ENCODE measurements at places on chromosomes 2 and 18.

DNA sequence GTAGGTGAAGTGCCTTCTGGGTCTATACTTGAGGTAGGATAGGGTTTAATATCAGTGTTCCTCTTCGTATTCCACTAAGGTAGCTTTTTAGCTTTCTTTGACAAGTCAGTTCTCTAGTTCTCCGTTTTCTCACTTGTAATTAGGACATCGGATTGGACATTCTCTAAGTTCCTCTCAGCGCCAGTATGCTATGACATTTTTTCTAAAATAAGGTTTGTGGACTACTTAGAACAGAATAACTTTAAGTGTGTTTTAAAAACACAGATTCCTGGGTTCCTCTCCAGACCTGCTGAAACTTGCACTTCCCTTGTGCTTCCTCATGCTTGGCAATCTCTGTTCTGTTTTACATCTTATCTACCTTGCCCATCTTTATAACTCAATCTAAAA is 69.3 kb upstream of the YWHAQ start:
- DNase-seq: no peak

DNA sequence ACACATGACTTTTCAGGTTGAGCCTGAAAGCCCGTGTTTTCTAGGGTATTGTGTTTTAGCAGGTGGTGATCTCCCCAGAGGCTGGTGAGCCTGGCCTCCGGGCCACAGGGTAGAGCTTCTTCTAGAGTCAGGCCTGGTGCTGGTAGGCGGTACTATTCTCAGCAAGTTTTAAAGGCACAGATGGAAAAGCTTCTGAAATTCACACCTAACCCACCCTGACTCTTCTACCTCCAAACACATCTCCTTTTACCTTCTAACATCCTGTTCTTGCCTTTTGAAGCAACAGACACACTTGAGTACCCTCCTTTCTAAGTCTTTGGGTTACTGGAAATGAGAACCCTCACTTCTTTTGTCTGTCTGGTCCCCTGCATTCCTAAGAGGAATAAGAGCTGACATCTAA is 191.1 kb downstream of the SETBP1 start:
- DNase-seq: no peak

- no peak for DNase-seq
Measured at GRCh38 chr2:19048593-19049266, 309.7 kb downstream of the OSR1 start.

GRCh38 chr18:46953195-46953594 is 35.8 kb downstream of the KATNAL2 start:
- no peak for DNase-seq

DNA sequence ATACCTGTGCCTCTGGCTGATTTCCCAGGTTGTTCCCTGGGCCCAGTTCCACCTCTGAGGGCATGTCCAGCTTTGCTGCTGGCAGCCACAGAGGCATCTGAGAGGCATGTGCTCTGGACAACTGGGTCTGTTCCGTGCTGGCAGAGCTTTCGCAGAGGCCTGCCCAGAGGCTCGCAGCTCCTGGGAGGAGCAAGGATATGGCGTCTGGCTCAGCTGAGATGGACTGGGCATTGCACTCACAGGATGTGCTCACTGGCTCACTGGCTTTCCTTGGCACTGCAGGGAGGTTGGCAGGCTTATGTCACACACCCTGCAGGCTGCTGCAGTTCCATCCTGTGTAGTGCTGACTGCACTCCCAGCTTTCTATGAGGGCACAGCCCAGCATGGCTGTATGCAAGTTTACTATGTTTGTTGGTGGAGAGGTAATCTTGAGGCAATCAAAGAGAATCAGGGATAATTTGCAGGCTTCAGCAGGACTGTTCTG is 172.3 kb downstream of the PRKCE start:
- DNase-seq: no peak

- peak; percentile 72 for DNase-seq
Measured at GRCh38 chr2:12501469-12502158, 215.1 kb upstream of the TRIB2 start.

- DNase-seq: peak; percentile 7
Measured at GRCh38 chr2:102520009-102520408, 47.0 kb downstream of the SLC9A4 start.

- no peak for DNase-seq
Measured at GRCh38 chr2:3758906-3759305, 55.5 kb downstream of the DCDC2C start.

All from stimulated activated CD4-positive, alpha-beta T cell treated with anti-CD3 and anti-CD28 coated beads, Interleukin-2, amount 100 ng/mL, for 24 hours (primary cell).